Ovary (tissue), 10 donors: ENCODE measurements at places on chromosomes 6 and 20. TPM values are rescaled to one million over a fixed set of nuclear protein-coding genes. Genes with fewer than 3 reads are reported as not detected.

DNA sequence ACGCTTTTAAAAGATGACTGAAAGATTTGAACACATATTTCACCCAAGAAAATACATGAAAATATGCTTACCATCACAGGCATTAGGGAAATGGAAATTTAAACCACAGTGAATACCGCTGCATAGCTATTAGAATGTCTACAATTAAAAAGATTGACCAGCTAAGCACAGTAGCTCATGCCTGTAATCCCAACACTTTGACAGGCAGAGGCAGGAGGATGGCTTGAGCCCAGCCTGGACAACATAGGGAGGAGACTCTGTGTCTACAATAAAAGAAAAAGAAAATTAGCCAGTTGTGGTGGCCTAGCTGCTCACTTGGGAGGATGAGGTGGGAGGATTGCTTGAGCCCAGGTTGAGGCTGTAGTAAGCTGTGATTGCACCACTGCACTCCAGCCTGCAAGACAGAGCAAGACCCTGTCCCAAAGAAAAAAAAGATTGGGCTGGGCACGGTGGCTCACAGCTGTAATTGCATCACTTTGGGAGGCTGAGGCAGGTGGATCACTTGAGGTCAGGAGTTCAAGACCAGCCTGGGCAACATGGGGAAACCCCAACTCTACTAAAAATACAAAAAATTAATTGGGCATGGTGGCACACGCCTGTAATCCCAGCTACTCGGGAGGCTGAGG lies 163.7 kb upstream of the AKAP12 start:
- peak; percentile 2 for DNase-seq

DNA sequence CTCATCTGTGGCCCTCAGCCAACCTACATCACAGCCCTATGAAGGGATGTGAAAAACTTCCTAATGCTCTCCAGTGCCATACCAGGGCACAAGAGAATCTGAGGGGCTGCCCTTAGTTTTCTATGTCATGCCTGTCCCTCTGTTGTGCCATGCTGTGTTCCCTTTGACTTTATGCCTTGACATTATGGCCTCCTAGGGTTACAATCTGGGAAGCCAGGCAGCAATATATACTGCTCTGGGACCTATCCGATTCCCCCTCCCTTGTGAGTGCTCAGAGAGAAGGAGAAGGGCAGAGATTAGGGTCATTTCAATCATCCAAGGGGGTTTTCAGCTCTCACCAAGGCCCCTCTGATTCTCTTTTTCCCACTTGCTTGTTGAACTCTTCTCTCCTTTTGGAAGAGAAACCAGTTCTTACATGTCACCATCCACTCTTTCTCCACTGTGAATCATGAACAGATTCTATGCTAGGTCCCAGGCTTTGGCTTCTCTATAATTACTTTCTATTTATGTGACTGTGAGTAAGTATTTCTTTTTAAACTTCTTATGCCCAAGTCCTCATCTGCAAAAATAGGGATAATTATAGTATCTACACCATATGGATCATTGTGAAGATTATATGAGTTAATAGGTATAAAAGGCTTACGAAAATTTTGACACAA lies 14.2 kb upstream of the FRK start:
- DNase-seq, result no peak

GRCh38 chr20:8635048-8635572 lies 433.8 kb upstream of the PLCB4 start:
- DNase-seq, result no peak

The ZBTB22 gene
- 28.7 TPM for total RNA-seq

DNA sequence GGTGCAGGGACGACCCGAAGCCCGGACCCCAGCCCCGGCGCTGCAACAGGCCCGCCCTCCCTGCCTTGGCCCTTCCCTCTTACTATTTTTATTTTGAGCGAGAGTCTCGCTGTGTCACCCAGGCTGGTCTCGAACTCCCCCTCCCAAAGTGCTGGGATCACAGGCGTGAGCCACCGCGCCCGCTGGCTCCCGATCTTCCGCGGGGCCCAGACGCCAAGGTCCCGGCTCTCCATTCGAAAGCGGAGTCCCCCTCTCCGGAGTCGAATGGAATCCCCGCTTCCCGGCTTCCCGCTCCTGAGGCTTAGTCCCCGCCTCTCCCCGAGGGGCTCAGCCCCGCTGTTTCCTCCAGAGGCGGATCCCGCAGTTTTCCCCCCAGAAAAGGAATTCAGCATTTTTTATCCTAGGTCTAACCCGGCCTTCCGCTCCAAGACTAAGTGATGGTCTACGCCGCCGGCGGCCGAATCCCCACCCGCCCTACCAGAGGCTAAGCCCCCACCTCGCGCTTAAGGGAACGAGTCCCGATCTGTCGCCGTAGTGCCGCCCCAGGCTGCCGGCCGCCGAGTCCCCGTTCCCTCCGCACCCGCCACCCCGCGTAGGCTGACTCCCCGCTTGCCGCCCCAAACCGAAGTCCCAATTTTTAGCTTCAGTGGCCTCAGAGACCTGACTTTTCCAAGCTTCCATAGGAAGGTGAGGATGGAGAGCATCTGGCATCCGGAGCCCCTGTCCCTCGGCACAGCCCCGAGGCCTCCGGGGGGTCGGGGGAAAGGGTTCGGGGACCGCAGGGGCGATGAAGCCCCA lies 11.5 kb upstream of the TMC2 start:
- peak; percentile 54 for DNase-seq

The KHDC1 gene
- total RNA-seq, result 3.5 TPM

The APCDD1L gene
- total RNA-seq, result not detected

DNA sequence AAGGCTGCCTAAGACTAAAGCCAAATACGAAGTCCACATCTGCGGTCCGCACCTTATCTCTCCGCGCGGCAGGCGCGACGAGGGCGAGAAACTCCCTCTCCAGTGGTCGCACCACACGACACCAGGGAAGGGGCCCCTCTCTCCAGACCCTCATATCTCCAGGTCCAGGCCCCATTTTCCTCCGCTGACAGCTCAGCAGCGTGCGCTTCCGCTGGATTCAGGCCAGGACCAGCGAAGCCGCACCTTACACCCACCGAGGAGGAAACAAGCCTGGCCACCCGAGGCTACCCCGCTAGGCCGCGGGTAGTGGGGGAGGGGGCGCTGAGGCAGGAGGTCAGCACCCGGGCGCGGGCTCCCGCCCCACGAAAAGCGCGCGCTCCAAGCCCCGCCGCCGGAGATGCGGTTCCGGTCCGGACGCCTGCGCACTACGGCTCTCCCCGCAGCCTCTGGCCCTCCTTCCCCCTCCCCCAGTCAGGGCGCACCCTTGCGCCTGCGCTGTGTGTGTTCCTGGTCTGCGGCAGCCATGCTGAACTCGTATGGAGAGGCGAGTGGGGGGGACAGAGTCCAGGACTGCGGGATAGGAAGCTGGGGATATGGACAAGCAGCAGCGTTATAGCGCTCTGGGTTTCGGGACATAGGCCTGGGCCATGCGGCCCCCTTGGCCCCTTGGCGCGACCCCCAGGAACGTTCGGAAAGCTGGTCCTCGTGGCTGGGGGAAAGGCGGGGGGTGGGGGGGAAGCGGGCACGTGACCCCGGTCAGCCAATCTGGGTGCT lies at the start of gene BRD2:
BRD2 (plus strand) TSS at position 502 of the 774 bp plus-strand sequence. CDS start 4,305 bp downstream, outside the sequence.
- DNase-seq, result peak; percentile 98

DNA sequence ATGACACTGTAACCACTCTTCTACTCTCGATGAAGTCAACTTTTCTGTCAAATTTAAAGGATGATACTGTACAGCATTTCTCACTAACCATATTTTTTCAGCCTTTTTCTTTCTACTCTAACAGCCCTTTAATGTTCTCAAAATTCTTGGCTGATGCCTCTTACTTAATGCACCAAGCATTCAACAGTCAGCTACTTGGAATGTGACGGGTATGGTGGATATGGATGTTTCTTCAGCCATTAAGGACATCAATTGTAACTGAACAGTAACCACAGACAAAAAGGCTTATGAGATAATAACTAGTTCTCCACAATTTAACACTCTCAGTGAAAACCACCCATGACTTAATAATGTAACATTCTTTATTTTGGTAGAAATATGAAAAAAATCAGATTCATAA lies 467.2 kb upstream of the ZNF337 start:
- no peak for DNase-seq

DNA sequence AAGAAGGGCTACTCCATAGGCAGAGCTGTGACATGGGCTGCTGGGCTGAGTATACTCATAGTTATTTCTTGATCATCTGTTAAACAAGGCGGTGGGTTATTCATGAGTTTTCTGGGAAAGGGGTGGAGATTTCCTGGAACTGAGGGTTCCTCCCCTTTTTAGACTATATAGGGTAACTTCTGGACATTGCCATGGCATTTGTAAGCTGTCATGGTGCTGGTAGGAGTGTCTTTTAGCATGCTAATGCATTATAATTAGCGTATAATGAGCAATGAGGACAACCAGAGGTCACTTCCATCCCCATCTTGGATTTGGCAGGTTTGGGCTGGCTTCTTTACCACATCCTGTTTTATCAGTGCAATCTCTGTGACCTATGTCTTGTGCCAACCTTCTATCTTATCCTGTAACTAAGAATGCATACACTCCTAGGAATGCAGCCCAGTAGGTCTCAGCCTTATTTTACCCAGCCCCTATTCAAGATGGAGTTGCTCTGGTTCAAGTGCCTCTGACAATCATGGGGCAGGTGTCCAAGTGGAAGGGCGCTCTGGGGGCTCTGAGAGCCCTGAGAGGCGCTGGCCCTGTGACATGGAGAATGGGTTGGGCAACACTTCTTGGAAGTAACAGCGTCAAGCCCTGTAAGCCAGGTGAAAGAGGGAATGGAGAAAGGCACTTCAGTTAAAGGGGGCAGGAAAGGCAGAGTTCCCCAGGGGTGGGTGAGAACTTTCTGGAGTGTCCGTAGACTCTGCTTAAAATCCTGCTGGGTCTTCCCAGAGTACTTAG lies 354.2 kb upstream of the SULF2 start:
- no peak for DNase-seq

DNA sequence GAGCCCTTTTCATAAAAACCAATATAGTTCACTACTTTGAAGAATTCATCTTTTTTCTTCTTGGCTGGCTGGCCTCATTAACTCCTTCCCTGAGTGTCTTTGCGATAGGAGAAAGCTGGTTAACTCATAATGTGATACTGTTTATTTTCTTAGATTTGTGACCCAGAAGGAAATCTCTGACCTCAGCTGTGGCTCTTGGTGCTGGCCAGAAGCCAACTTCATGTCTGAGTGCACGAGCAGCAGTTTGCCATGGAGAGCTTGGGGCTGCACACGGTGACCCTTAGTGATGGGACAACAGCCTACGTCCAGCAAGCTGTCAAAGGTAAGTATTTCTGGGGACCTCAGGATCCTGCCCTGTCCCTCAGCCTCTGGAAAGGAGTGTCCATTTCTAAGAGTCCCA lies 16.7 kb upstream of the DEF6 start:
- DNase-seq, result no peak

GRCh38 chr20:25160897-25161296 lies 34.6 kb upstream of the ENTPD6 start:
- no peak for DNase-seq

DNA sequence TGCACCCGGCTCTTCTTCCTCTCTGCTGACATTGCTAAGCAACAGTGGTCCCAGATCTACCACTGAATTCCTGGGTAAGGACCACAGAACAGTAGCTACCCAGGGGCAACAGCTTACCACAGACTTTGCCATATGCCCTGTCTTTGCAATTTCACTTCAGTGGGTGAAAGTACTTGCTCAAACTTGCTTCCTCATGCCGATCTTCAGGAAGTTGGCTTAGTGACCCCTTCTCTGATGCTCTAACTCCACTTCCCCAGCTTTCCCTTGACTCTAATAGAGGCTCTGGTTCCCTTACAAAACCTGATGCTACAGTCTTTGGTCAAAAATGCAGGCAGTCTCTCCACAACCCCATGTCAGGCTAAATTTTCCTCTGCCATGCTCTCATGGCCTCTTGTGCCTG lies 3.3 kb upstream of the TAAR5 start:
- no peak for DNase-seq

DNA sequence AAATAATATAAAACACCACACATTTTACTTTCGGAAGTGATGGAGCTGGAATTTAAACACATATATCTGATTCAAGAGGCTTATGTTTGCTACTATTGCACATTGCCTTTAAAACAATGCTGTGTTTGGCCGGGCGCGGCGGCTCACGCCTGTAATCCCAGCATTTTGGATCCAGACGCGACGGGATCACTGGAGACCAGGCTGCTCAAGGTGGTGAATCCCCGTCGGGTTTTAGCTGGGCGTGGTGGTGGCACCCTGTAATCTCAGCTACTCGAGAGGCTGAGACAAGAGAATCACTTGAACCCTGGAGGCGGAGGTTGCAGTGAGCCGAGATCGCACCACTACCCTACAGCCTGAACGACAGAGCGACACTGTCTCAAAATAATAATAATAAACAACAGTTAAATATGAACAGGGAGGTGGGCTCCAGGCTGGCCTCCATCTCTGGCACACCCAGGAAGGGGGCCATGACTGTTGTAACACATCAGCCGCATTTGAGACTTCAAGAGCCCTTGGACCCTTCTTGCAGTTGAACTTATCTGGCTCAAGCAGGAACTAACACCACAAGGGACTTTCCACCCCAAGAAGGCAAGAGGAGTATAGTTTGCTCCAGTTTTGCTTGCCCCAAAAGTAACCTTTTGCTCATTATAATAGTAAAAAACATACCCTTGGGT lies 127.1 kb upstream of the ZNF184 start:
- no peak for DNase-seq

The LIN28B gene
- total RNA-seq, result not detected

The KCNK5 gene
- 9.7 TPM for total RNA-seq

The C6orf15 gene
- not detected for total RNA-seq

GRCh38 chr6:35663447-35664235 lies 25.1 kb downstream of the FKBP5 start:
- no peak for DNase-seq

GRCh38 chr20:17835240-17835933 lies 133.2 kb downstream of the SNX5 start:
- DNase-seq, result no peak

The SLC24A3 gene
- 18.6 TPM for total RNA-seq

The SYNDIG1 gene
- 0.10 TPM for total RNA-seq

DNA sequence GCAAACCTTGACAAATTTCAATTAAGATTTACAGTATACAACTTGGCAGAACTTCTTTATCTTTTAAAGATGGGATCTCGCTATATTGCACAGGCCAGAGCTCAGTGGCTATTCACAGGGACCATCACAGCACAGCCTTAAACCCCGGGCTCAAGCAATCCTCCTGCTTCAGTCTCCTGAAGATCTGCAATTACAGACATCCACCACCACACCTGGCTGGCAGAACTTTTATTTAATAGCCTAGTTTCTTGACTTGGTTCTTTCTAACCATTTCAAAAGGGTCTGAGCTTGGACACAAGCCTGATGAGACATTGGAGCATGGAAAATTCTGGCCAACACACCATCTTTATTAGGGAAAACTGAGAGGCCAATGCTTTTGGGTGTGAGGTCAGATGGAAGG lies 151.6 kb upstream of the KCNG1 start:
- no peak for DNase-seq

The BMP6 gene
- 5.5 TPM for total RNA-seq

- no peak for DNase-seq
These were observed 65.8 kb downstream of the HMGN3 start for GRCh38 chr6:79168695-79168980.

DNA sequence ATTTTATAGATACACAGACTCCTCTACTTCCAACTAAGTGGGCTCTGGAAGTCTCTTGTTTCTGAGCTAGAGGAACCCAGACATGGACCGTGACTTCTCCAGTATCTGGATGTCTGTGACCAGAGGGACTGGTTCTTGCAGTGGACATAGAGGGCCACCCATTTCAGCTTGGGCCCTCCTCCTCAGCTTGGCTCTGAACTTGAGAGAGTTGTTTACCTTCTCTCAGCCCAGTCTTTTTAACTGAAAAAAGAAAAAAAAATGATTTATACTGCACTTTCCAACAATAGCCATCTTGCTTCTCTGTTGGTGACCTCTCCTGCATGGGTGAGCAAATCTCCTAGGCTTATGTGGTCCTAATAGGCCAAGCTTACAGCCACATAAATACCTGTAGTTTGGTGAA lies 60.3 kb upstream of the TMEM181 start:
- DNase-seq, result no peak
